ENCODE measurements at places on chromosomes 3 and 15.

GRCh38 chr15:91572110-91572509 lies 281.4 kb upstream of the SLCO3A1 start:
- no peak for DNase-seq

DNA sequence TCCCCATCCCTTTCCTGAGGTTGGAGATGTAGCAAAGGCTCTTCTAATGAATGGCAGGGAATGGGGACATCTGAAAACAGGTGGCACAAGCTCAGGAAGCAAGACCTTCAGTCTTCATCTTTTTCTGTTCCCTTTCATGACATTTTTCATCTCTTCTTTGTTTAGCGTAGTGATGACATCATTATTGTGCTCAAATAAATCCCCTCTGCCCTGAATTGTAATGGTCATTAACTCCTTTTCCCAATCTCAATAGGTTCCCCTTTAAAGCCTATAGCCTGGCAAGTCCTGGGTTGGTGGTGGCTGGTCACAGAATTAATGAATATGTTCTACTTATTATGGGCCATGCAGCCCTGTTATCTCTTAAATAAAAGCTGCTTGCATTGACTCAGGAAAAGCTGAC lies 21.4 kb downstream of the TF start:
- DNase-seq: no peak

DNA sequence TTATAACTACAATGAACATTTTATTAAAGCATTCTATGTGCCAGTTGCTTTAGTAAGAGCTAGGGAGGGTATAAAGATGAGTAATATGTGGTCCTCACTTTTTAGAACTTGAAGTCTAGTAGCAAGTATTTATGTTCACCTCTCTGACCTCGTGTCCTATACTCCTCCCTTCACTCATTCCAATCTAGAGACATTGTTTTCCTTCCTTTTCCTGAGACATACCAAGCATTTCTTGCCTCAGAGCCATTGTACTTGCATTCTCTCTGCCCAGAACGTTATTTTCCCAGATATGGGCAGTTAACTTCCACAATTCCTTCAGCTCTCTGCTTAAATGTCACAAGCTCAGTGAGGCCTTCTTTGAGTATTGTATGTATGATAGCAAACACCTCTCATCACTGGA lies 408.6 kb downstream of the PDCD6IP start:
- no peak for DNase-seq

DNA sequence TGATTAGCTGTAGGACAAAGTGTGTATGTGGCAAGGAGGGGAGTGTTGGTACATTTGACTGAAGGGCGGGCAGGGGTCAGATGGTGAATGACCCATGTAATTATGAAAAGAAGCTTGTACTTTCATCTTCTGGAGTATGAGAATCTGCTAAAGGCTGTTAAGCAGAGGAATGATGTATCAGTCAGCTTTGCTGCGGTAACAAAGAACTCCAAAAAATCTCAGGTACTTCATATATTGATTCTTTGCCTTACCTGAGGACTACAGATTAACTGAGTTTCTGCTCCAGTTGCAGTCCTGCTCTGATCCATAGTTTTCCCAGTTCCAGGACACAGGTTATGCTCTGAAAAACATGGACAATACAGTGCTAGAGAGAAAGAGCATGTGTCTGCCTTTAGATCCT lies 115.1 kb downstream of the NEK11 start:
- DNase-seq: no peak

- DNase-seq: no peak
Measured at GRCh38 chr3:13514639-13515435, 34.1 kb upstream of the FBLN2 start.

DNA sequence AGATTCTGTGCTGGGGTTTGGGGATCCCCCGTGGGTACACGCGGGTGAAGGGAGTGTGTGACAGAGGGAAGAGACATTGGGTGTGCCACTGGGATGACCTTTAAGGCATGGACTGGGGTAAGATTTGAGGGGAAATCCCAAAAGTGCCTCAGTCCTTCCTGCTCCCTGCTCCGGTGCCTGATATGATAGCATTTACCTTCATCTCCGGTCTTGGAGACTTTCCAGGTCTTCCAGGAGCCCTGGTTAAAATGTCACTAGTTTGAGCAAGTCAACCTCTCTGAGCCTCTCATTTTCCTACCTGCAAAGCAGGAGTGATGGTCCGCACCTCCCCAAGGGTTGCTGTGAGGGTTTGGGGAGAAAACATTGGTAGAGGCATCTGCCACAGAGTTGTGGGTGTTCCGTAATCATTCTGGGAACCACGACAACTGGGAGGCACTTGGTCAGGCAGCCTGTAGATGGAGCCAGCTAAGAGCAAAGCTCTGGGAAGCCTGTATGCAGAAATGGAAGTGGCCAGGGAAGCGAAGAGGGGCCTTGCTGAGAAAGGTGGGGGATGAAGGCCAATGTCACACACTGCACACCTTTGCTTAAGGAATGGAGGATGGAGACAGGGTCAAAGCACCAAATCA lies 33.9 kb upstream of the KIF23 start:
- no peak for DNase-seq

DNA sequence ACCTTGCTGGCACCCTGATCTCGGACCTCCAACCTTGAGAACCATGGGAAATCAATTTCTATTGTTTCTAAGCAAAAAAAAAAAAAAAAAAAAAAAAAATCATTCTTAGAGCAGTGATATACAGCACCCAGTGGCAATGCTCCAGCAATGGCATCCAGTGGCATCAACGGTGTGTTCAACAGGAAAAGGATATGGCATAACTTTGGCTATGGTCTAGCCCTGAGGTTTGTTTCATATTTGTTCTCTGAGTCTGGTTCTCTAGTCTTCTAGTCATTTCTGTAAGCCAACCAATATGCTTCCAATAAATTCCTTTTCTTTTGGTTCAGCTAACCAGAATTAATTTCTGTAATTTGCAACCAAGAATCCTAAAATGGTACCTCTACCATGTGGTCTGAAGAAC lies 19.2 kb downstream of the DENND4A start:
- no peak for DNase-seq

- no peak for DNase-seq
Measured at GRCh38 chr3:175426805-175427204, 567.7 kb downstream of the NAALADL2 start.

DNA sequence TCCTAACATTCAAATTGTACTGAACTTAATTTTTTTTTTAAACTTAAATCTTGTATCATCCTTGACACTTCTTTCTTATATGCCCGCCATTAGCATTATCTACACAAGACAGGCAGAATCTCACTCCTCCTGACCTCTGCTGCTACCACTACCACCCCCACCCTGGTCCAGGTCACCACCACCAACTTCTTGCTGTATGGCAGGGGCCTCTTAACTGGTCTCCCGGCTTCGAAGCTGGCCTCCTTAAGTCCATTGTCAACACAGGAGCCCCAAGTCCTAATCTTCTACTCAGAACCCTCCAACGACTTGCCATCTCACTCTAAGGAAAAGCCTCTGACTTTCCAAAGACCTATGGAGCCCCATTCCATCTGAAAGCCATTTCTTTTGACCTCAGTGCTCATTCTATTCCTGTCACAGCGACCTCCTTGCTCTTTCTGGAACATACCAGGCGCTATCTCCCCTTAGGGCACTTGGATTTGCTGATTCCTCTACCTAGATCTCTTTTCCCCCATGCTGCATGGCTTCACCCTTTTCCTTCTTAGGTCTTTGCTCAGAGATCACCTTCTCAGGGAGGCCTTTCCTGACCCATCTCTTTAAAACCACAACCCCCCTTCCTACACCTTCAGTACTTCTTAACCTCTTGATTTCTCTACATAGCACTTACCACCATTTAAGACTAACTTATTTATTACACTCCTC lies 2.6 kb downstream of the PRC1 start:
- DNase-seq: no peak

DNA sequence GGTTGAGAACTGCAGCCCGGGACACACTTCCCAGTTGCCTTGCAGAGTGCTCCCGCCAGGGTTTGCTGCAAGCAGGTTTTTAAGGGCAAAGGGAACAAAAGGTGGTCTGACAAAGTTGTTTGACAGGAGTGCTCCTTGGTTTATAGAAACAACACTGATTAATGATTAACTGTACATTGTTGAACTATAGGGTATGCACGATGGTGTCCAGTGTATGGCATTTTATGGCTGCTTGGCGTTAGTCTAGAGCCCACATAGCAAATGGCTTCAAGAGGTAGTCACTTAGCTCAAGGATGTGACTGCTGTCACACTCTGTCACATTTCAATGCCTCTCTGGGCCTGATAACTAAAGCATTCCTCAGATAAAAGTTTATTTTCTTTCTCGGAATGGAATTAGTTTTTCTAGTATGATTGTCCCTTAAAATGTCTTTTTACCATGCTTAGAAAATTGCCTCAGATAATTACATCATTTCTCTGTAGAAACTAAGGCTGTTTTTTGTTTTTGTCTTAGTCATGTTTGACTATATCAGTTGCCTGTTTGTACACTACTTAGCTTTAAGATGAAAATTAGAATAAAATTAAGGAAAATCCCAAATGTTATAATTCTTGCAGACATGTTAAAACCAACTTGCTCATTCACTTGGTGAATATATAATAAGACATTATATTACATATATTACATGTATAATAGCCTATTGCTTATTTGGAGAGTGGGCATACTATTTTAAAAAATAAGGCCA lies 61.3 kb upstream of the GATM start:
- no peak for DNase-seq

GRCh38 chr3:136346486-136346885 lies 96.3 kb downstream of the PCCB start:
- no peak for DNase-seq

- peak; percentile 40 for DNase-seq
Measured at GRCh38 chr15:42921342-42921731, 759 bp upstream of the TTBK2 start.

GRCh38 chr15:98720577-98721565 lies 72.5 kb downstream of the IGF1R start:
- no peak for DNase-seq

DNA sequence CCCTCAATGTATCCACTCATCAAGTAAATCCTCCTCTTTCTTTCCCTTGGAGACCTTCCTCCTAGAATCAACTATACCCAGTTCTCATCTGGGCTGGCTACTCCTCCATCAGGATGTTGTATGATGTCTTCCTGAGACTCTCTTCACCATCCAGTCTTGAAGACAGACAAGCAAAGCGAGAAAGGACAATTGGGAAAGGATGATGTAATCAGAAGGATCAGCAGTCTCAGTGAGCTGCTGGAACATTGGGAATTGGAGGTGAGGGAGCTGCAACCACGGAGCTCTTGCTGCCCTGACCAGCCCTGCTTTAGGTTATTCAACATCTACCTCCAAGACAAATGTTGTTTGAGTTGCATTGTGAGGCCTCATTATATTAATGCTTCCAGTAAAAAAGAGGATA lies 48.0 kb upstream of the UBP1 start:
- no peak for DNase-seq

- DNase-seq: no peak
Measured at GRCh38 chr3:142998439-142998838, 2.9 kb upstream of the U2SURP start.

DNA sequence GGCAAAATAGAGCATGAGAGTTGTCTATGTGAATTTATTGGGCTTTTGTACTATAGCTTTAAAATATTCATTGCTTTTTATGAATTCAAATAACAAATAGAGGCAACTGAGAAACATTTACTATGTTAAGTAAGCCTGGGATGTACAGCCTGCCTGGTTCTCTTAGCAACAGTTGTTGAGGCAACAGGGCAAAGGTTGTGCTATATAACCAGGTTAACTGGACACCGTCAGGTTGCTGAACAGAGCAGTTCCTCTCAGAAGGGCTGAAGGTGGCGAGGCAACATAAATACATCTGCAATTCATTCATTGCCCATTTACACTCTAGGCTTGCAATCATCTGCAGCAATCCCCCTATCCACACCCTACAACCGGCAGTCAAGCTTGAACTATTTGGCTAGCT lies 78.2 kb downstream of the GTF2E1 start:
- no peak for DNase-seq

GRCh38 chr3:71554649-71555048 lies 28.9 kb downstream of the FOXP1 start:
- DNase-seq: no peak

DNA sequence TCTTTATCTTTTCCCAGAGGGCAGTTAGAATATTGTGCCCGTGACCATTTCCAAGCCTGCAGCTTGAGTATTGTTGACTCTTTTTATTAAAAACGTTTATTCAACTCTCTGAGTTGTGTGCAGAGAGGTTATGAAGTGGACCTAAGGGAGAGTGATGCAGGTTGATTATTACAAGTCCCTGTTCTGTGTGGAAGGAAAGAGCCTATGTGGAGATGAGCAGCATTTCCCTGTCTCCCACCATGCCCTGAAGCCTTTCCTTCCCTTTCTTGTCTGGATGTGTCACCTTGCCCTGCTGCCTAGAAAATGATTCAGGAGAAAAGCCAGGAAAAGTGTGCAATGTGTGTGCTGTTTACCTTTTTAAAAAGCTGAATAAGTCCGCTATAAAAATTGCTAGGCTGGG lies 19.4 kb downstream of the ZPLD1 start:
- DNase-seq: no peak

DNA sequence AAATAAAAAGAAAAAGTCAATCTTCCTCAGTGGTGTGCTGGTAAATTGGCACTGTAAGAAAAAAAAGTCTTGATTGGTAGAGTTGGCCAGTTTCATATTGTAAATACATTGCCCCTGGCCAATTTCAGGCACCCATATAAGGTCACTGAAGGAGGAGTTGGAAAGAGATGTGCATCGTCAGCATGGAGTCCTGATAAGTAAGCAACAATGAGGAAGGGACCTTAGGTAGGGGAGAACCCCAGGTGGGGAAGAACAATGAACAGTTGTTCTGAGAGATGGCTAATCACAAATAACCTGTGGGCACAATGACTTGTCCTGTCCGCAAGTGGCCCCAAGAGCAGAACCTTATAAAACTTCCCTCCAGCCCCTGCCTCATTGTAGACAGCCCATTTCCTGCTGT lies 8.6 kb upstream of the CYP8B1 start:
- no peak for DNase-seq

- DNase-seq: peak; percentile 71
Measured at GRCh38 chr15:59315914-59316451, 56.7 kb downstream of the MYO1E start.

GRCh38 chr3:189820365-189820720 lies 189.2 kb downstream of the TP63 start:
- DNase-seq: no peak

GRCh38 chr15:86060674-86061073 lies 19.0 kb upstream of the AGBL1 start:
- DNase-seq: no peak

DNA sequence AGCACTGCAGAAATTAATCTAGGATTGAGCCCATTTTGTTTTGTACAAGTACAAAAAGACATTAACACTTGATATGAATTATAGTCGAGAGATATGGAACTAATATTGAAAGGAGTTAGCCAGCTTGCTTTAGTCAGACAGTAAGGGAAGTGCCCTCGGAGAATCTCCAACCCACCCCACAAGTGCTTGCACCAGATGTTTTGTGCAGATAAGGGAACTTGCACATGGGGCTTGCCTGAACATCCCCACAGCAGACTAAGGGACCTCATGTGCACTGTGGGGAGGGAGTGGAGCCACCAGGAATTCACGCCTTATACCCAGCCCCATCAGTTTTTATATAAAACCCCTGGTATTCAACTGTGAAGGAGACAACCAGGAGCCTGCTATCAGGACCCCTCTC lies 122.3 kb downstream of the EFHB start:
- DNase-seq: no peak
